ENCODE measurements at places on chromosomes 1 and 21. TPM values are rescaled to one million over a fixed set of nuclear protein-coding genes. Genes with fewer than 3 reads are reported as not detected.

Gene S100A2
- 0.85 TPM for total RNA-seq

Gene OR2L2
- total RNA-seq: not detected

Gene CCDC30
- 1.4 TPM for total RNA-seq

Gene UBIAD1
- total RNA-seq: 5.4 TPM

Gene RORC
- total RNA-seq: not detected

Gene SLC6A9
- total RNA-seq: 4.2 TPM

Gene OR2L5
- not detected for total RNA-seq

Gene CITED4
- total RNA-seq: 2.3 TPM

Gene AUNIP
- 5.6 TPM for total RNA-seq

Gene CDC42
- 466 TPM for total RNA-seq

Gene CD52
- not detected for total RNA-seq

Gene GSTM1
- not detected for total RNA-seq

Gene PLPP3
- 110 TPM for total RNA-seq

Gene AGMAT
- 2.7 TPM for total RNA-seq

Gene AMY2A
- total RNA-seq: not detected
